ENCODE measurements at places on chromosomes 7 and 10.

DNA sequence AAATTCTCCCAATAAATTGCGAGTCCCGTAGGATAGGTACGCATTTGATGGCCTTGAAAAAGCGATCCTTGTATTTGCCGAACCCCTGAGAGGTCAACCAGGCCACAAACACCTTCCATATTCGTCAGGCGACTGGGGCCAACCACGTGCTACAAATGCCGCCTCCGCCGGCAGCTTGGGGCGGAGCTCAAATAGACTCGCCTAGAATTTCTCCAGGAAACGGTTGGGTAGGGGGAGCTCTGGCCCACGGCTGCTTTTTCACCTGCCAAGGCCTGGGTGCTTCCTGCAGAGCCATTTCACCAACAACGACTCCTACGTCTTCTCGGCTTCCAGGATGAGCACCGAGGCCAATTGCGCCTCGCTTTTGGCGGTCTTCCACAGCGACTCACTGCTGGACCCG, 53.4 kb upstream of the KIF5B start:
- DNase-seq: no peak

GRCh38 chr7:74474271-74474865, 20.7 kb downstream of the GTF2IRD1 start:
- no peak for DNase-seq

DNA sequence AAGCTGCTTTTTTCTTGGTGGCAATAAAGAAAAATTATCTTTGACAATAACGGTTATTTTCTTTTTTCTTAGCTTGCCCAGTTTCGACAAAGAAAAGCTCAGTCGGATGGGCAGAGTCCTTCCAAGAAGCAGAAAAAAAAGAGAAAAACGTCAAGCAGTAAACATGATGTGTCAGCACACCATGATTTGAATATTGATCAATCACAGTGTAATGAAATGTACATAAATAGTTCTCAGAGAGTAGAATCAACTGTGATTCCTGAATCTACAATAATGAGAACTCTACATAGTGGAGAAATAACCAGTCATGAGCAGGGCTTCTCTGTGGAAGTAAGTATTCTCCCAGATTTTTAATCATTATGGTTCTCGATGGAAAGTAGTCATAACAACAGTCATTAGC, 33.0 kb downstream of the AKAP9 start:
- no peak for DNase-seq

GRCh38 chr7:93958216-93958615, 36.7 kb downstream of the GNG11 start:
- no peak for DNase-seq

GRCh38 chr10:14403881-14404623, 73.3 kb upstream of the FRMD4A start:
- DNase-seq: no peak

DNA sequence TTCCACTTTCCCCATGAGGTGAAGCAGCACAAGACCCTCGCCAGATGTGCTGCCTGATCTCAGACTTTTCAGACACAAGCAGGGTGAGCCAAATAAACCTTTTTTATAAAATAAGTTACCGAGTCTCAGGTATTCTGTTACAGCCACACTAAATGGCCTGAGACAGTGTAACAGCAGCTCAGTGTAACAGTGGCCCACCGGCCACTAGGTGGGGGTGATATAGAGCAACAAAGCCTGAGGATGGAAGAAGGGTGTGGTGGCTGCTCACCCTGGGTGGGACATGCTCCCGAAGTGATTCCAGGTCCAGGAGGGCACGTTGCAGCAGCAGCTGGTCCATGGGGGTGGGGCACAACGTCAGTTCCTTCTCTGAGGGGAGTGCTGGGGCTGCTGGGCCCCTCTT, 44.6 kb downstream of the BMS1 start:
- no peak for DNase-seq

DNA sequence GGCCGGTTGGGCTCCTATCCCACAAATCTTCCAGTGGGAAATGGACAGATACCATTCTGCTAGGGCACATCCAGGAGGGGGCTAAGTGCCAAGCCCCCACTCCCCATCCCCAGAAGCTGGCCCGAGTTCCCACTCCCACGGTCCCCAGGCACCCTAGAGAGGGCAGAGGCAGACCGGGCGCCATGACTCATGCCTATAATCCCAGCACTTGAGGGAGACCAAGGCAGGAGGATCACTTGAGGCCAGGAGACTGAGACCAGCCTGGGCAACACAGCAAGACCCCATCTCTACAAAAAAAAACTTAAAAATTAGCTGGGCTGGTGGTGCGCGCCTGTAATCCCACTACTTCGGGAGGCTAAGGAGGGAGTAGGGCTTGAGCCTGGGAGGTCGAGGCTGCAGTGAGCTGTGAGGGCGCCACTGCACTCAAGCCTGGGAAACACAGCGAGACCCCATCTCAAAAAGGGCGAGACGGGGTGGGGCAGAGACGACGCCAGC, 870 bp downstream of the GNA12 start:
- DNase-seq: no peak

- DNase-seq: no peak
Measured at GRCh38 chr10:131819241-131820072, 81.4 kb upstream of the PPP2R2D start.

- DNase-seq: peak; percentile 72
Measured at GRCh38 chr10:27319752-27320431, 79.3 kb upstream of the ACBD5 start.

GRCh38 chr7:115678086-115678982, 352.2 kb downstream of the TFEC start:
- DNase-seq: peak; percentile 59

- no peak for DNase-seq
Measured at GRCh38 chr10:114543456-114543855, 114.6 kb downstream of the ABLIM1 start.

DNA sequence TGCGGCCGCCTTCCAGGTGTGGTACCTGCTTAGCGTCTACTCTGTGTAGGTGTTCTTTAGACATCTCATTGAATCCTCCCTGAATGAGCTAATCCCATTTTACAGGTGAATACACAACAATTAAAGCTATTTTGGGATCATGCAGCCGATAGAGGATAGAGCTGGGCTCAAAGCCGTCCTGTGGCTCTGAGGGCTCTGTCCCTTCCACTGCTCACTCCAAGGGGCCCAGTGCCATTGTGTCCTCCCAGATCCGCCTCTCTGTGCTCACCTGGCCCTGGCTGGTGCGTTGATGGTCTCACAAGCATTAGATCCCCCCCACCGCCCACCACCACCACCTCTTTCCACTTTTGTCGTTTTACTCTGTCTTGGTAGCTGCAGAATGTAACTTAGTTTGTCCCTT, 13.1 kb downstream of the NPTX2 start:
- DNase-seq: no peak

- no peak for DNase-seq
Measured at GRCh38 chr10:99785646-99786045, 3.2 kb downstream of the ABCC2 start.

DNA sequence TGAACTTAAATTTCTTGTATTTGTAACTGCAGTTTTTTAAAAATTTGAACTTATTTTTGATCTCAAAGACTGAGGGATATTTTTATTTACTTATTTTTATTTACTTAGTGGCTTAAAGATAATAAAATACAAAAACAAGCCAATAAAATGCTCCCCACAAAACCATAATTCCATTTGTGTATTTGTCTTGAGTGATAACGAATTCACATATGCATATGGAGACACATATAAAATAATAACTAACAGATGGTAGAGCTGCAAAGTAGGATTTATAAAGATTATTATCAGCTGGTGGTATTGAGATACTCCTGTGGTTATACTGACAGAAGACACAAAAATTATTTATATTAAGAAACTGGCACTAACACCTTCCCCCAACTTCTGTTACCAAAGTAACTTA, 90.2 kb upstream of the RPA3 start:
- DNase-seq: no peak

DNA sequence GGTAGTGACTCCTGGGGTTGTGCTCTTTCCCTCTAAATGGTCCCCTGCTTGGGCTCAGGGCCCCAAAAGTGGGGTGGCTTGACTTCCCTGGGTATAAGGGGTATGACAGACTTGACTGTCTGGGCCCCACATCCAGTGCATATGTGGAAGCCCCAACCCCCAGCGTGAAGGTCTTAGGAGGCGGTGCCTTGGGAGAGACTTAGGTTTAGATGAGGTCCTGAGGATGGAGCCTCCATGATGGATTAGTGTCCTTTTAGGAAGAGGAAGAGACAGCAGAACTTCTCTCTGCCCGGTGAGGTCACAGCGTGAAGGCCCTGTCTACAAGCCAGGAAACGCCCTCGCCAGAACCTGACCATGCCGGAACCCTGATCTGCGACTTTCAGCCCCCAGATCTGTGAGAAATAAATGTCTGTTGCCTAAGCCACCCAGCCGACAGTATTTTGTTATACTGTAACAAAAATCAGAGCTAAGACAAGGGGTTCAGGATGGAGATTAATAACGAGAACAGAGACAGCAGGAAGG, 23.8 kb downstream of the PODXL start:
- no peak for DNase-seq

- DNase-seq: no peak
Measured at GRCh38 chr7:9102846-9103245, 669.4 kb downstream of the NXPH1 start.

- DNase-seq: no peak
Measured at GRCh38 chr10:32379950-32380551, 33.1 kb upstream of the EPC1 start.

GRCh38 chr7:122628651-122629411, 70.1 kb downstream of the RNF133 start:
- DNase-seq: no peak

DNA sequence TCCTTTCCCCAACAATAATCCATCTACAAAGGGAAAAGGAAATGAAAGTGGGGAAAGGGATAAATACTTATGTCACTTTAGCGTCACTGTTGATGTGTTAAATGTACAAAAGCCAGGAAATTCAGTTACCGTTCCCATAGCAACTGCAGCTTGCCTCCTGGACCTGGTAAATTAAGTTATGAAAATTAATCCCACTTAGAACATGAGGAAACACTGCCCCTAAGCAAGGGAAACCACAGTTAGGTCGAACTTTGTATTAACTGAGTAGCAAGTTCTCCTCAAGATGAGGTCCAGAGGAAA, 338.2 kb upstream of the AOAH start:
- no peak for DNase-seq

DNA sequence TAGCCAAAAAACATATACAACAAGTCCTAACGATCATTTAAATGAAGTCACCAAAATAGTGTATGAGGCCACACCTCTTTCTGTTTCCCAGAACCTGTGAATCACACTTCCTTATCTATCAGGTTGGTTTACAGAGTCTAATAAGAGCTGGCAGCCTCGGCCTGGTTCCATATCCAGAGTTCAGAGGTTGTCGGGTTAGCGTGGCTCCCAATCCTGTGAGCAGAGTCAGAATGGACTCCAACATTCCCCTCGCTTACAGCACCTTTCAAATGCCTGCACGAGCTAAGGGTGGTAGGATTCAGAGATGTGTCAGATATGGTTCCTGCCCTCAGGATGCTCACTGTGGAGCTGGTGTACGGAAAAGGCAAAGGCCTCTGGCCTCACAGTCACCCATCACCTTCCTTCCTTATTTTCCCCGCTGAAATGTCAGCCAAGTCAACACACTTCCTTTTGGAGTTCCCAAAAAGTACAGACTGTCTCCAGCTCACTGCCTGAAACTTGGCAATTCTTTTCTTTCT, 6.0 kb downstream of the IL15RA start:
- DNase-seq: no peak

GRCh38 chr10:9427209-9427608, 1372.7 kb downstream of the GATA3 start:
- no peak for DNase-seq

GRCh38 chr10:124477614-124478363, 16.2 kb downstream of the LHPP start:
- no peak for DNase-seq

DNA sequence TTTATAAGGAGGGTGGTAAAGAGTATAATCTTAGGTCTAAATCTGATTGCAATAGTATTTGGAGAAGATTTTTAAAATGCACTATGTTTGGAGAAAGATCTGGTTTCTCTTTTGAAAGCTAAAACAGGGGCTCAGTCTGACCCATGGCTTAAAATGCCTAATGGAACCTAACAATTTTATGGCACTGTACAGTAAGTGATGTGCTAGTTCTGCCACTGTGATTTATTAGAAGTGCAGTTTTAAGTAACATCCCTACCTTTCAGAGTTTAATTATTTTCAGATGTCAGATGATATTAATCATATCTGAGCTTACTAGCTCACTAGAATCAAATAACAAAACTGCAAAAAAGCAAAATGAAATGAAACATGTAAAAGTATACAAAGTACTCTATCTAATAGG, 514.7 kb upstream of the KCND2 start:
- DNase-seq: no peak

DNA sequence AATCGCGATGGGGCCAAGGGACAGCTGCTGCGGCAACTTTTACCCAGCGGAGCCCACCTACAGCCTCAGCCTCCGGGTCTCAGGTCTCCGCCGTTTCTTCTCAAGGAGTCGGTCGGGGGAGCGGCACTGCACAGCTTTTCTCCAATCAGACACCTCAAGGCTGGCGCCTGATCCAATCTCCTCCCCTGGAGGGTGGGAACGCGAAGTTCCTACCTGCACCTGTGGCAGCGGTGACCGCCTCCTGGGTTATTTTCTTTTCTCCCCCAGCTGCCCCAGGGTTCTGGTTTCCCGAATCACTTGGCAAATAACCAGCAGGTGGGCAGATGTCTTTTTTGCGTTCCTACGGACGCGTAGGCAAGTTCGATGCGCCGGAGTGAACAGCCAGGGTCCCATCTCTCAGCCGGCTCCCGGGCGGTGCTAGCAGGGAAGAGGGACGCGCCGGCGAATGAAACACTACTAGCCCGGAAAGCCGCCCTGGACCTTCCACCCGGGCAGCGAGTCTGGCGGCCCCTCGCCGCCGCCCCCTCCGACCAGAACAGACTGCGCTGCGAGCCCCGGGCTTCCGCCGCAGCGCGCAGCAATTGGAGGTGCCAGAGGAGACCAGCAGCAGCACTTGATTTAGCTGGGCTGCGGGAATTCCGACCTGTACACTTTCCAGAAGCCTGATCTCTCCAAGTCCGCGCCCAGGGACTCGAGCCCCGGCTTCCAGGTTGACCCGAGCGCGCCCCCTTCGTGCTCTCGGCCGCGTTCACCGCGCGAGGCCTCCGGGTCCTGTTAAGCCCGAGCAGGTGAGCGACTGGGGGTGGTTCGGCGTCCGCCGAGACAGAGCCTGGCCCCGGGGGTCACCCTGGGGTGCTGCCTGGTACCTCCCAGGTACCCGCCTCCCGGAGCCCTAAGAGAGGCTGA, at the start of gene PRR15:
TSS of gene PRR15 (plus strand) at position 246 of the 906 bp plus-strand sequence. CDS start 2,495 bp downstream, outside the sequence.
- DNase-seq: peak; percentile 30

GRCh38 chr7:70259502-70259901, 661.2 kb downstream of the AUTS2 start:
- DNase-seq: peak; percentile 27

DNA sequence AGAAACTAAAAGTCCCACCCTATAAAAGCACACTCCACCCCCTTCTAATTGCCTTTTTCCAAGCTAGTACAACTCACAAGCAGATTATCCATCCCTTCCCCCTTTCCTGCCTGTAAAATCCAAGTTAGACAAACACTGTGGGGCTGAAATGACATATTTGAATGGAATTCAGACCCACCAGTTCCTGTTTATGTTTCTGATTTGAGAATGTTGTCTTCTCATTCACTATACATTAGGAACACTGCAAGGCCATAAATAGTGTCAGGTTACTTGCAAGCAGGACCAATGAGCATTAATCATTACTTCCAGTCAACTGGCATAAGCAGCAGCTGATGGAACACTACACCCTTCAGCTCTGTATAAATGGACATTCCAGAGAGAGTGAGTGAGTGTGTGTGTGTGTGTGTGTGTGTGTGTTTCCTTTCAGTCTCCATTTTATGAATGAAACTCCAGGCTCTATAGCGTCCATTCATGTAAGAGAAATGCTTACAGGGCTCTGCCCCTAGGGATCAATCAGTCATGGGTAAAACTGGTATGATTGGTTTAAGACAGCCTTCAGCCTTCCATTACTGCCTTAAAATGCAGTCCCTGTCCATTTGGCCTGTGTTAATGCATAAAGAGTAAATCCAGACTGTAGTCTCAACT, 69.3 kb downstream of the ETV1 start:
- DNase-seq: peak; percentile 89
